ENCODE measurements at places on chromosomes 3 and 15.

- DNase-seq: no peak
Measured at GRCh38 chr3:100099621-100100020, 14.7 kb downstream of the FILIP1L start.

DNA sequence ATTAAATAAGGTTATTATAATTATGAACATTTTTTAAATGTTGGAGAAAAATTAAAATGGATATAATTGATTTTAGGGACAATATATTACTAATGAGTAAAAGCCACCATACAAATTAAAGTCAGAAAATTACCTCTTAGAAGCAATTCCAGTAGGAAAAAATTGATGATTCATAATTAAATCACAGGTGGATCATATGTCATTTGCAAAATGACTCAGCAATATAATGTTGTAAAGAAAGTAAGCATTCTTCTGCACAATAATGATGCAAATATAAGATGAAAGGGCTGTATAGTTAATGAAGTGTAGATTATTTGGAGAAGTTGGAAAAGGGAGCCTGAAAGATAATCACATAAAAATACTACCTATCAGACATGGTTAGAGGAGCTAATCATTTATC is 25.8 kb downstream of the ZPLD1 start:
- no peak for DNase-seq

DNA sequence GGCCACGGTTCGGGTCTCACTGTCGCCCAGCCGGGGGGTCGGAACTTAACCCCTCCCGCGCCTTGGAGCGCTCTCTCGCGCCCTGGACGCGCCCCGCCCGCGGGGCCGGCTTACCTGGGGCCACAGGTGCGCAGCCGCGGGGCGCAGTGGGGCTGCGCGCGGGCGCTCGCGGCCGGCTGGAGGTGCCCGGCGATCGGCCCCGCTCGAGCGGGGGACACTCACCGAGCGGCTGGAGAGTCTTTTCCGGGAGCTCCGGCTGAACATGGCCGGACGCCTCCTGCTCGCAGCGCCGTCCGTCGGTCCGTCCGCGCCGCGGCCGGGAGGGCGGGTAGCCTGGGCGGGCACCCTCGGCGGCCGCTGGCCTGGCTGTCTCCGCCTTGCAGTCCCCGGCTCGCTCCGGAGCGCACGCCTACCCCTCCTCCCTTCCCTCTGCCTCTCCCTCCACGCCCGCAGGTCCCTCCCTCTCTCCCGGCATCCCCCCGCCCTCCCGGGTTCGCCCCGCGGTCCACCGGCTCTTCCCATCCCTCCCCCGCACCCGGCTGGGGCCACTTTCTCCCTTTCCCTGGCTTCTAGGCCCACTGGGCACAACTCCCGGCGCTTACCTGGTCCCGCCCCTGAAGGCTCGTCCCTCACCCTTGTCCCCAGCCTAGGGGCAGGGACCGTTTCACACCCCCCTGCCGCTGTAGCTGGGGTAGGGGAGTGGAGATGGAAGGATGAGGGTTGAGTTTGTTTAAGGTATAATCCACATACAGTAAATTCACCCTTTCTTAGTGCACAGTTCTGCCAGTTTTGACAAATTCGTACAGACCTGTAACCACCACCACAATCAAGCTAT is 220.1 kb upstream of the PRICKLE2 start:
- DNase-seq: no peak

DNA sequence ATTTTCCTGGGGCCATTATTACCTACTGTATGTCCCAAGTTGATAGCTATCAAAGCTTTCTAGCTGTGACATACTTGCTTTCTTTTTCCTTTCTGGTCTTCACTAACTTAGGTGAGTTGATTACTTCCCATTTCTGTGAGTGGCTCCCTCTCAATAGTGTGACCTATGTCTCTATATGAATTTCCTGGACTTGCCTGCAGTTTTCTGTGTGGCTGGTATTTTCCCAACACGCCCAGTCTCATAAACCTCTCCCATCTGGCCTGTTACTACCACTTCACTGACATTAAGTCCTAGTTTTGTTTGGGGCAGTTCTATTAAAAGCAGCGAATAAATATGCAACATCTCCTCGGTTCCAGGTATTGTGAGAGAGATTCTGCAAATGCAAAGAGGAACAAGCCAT is 671.2 kb downstream of the SI start:
- no peak for DNase-seq

DNA sequence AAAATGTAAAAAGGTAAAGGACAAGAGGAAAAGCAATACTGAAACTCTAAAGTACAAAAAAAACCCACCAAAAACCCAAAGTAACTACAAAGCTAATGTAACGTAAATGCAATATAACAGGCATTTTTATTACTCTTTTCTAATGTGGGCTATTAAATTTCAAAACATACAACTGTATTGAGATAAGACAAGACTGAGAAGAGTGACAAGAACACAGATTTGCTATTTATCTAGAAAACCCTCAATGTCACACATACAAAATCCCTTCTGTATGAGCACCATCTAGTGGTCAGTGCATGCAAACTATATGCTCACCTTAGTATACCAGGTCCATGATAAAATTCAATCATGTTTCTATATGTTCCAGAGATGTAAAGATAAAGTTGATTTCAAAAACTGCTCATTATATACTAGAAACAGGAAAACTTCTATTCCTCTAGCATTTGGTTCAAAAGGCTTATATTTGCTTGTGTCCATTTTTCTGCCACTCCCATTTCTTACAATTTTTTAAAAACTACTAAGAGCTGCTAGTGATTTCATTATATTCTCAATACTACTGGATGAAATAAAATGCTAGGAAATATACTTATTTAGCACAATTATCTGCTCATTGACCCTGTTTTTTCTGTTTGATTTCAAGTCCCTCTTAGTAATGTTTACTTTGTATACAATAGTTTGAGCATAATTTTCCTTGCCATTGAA is 111.4 kb downstream of the DLG1 start:
- DNase-seq: peak; percentile 75

DNA sequence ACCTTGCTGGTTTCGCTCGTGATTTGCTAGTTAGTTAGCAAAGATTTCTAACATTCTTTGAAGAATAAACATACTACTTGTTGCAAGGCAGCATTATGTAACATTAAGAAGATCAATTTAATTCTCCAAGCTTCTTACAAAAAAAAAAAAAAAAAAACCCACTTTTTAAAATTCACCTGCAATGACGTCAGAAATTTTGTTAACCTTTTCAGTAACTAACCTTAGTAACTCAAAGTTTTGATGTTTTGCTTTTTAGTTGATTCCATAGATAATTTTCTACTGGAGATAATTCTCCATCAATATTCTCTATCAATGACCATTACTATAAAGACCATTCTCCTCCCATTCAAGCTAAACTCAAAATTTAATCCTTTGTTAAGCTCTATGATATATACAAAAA is 491.8 kb upstream of the TBL1XR1 start:
- DNase-seq: no peak
